ENCODE measurements at places on chromosomes 2 and 18. TPM values are rescaled to one million over a fixed set of nuclear protein-coding genes. Genes with fewer than 3 reads are reported as not detected.
A peak's percentile ranks its signal among the peaks of the same experiment; 100 is the strongest.

DPYSL5 gene
- total RNA-seq: not detected

GAL3ST2 gene
- not detected for total RNA-seq

CD207 gene
- total RNA-seq: 1.1 TPM

DNA sequence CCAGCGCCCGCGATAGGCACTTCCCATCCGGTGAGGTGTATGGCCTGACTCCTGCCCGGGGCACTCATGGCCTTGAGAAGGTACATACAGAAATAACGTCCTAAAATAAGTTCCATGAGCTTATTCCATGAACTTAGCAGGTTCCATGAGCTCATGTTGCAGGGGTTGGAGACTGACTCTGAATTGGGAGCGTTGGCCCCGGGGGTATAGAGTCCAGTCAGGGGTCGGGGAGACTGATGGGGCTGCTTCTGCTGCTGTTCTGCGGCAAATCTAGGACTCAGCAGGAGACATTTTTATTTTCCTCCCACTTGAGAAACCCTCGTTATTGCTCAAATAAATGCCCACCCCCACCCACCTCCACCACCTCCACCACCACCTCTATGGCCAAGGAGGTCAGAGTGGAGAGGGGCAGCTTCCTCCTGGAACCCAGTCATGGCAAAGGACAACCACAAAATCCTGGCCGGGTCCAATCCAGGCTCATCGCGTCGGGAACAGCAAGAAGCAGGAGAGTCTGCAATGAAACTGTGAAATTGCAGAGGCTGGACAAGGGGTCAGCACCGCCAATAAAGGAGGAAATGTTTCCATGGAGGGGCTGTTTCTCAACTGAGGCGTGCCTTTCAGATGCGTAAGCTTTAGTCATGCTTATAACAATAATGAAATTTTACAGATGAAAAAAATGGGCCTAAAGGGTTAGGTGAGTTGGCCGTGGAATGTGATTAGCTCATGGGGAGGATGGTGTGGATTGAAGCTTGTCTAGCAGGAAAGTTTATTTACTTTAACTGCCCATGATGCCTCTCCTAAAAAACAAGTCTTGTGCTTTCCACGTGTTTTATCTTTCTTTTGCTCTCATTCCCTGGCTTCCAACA is 136.6 kb upstream of the ALKAL2 start:
- H3K27me3 ChIP-seq: no peaks in the 10 kb centered on the region
- no peaks in the 10 kb centered on the region for H3K4me1 ChIP-seq
- no peak overlapping the region for H3K27ac ChIP-seq
- DNase-seq: no peak
- H3K36me3 ChIP-seq: no peaks in the 10 kb centered on the region

GRCh38 chr2:125274718-125275117 is 1249.6 kb downstream of the CNTNAP5 start:
- no peak for DNase-seq
- H3K36me3 ChIP-seq: no peaks in the 10 kb centered on the region
- H3K4me1 ChIP-seq: no peaks in the 10 kb centered on the region
- H3K27me3 ChIP-seq: no peaks in the 10 kb centered on the region
- H3K27ac ChIP-seq: no peak overlapping the region

DNA sequence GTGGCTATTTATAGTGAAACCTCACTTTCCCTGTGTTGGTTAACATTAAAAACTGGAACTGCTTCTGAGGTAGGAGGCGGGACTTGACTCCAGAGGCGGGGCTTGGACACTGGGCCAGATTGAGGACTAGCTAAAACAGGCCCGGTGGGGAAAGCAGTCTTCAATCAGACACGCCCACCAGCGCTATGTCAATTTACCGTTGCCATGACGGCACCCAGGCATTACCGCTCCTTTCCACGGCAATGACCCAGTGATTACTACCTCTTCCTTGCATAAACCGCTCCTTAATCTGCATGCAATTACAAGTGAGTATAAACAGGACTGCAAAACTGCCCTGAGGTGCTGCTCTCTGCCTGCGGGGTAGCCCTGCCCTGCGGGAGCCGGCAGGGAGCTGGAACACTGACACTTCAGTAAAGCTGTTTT is 35.3 kb downstream of the LRRFIP1 start:
- H3K27me3 ChIP-seq: no peaks in the 10 kb centered on the region
- peak overlapping the region; percentile 39 for H3K27ac ChIP-seq
- no peaks in the 10 kb centered on the region for H3K36me3 ChIP-seq
- H3K4me3 ChIP-seq: no peak overlapping the region
- peaks cover 10% of the 10 kb centered on the region for H3K4me1 ChIP-seq

GRCh38 chr2:101291973-101292372 is 16.5 kb downstream of the RNF149 start:
- H3K4me3 ChIP-seq: no peak overlapping the region
- H3K27ac ChIP-seq: no peak overlapping the region
- H3K27me3 ChIP-seq: no peaks in the 10 kb centered on the region
- no peak for DNase-seq
- peaks cover 9% of the 10 kb centered on the region for H3K36me3 ChIP-seq

DNA sequence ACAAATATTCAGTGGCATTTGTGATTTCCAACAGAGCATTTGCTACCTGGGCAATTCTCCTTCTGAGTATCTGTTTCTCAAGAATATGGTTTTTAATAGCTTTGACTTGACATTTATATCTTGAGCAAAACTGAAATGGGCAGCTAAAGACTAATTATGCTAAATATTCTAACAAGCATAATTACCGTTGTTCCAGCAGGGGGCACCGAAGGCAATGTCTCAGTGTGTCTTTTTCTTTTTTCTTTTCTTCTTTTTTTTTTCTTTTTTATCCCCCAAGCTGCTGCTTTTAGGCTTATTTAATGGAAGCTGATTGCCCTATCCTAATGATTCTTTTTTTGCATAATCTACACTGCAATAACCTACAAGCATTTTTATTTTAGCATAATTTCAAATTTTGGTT is 138.9 kb upstream of the NABP1 start:
- no peak overlapping the region for H3K4me3 ChIP-seq
- no peaks in the 10 kb centered on the region for H3K27me3 ChIP-seq
- peaks cover under 1% of the 10 kb centered on the region for H3K4me1 ChIP-seq
- no peak for DNase-seq

CFAP65 gene
- not detected for total RNA-seq

ANO7 gene
- total RNA-seq: 2.6 TPM

- H3K4me3 ChIP-seq: no peak overlapping the region
- H3K27ac ChIP-seq: no peak overlapping the region
- H3K4me1 ChIP-seq: no peaks in the 10 kb centered on the region
- peaks cover 6% of the 10 kb centered on the region for H3K27me3 ChIP-seq
Measured at GRCh38 chr2:233905945-233906344, 11.2 kb upstream of the TRPM8 start.

DLX1 gene
- total RNA-seq: 0.41 TPM

HOXD11 gene
- not detected for total RNA-seq

C2orf72 gene
- total RNA-seq: not detected

DNA sequence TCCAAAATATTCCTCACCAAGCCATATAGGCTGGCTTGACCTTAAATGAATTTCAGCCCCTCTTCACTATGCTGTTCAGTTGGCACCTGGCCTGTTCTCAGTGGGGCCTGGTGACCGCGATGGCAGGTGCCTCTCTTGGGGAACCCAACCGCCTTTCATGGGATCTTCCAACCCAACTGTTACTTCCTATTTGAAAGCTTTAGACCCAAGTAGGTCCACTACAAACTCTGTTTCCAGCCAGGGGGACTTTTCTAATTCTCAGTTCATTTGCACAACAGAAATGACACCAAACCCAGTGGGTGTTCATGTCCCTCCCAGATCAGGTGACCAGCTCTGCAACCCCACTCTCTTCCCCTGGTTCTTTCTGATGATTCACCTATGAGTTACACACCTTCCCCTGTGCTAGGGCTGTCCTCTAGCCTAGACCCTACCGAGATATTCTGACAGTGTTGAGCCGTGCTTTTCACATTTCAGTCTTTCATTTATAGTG is 35.6 kb upstream of the NDUFV2 start:
- DNase-seq: no peak
- H3K27ac ChIP-seq: no peak overlapping the region
- H3K27me3 ChIP-seq: no peaks in the 10 kb centered on the region

GRCh38 chr2:132797556-132797955 is 127.6 kb upstream of the LYPD1 start:
- H3K27me3 ChIP-seq: no peaks in the 10 kb centered on the region
- DNase-seq: no peak
- H3K36me3 ChIP-seq: no peaks in the 10 kb centered on the region
- no peak overlapping the region for H3K27ac ChIP-seq
- H3K4me3 ChIP-seq: no peak overlapping the region
- H3K4me1 ChIP-seq: no peaks in the 10 kb centered on the region

GRCh38 chr2:9937968-9938367 is 13.5 kb upstream of the GRHL1 start:
- DNase-seq: no peak
- no peaks in the 10 kb centered on the region for H3K27me3 ChIP-seq
- no peak overlapping the region for H3K4me3 ChIP-seq
- no peak overlapping the region for H3K27ac ChIP-seq
- H3K36me3 ChIP-seq: no peaks in the 10 kb centered on the region
- no peaks in the 10 kb centered on the region for H3K4me1 ChIP-seq

DNA sequence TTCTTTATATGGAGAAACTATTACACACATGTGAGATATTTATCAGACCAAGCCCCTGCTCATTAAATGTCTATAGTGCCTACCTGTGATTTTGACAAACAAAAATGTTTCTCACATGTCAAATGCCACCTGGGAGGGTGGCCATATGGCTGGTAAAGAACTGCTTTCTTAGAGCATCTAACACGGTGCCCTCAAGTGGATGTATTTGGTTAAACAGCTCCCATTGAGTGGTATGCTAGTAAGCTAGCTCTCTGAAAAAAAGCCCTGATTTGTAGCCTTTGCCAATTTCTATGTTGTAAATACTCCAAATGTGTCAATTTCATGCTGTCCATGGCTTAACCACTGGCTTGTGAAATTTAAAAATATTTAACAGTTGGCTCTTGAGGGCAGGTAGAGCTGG is 94.6 kb downstream of the PMAIP1 start:
- no peak overlapping the region for H3K27ac ChIP-seq
- no peak overlapping the region for H3K4me3 ChIP-seq
- no peaks in the 10 kb centered on the region for H3K4me1 ChIP-seq
- no peaks in the 10 kb centered on the region for H3K36me3 ChIP-seq
- no peak for DNase-seq

GRCh38 chr2:143816916-143817315 is 687.7 kb downstream of the ARHGAP15 start:
- H3K36me3 ChIP-seq: no peaks in the 10 kb centered on the region
- H3K4me3 ChIP-seq: no peak overlapping the region
- no peak overlapping the region for H3K27ac ChIP-seq
- H3K27me3 ChIP-seq: no peaks in the 10 kb centered on the region

GRCh38 chr18:63071701-63072141 is 247.8 kb downstream of the BCL2 start:
- DNase-seq: no peak
- H3K27ac ChIP-seq: no peak overlapping the region
- H3K36me3 ChIP-seq: no peaks in the 10 kb centered on the region

MEP1B gene
- not detected for total RNA-seq

GRCh38 chr2:196293751-196294515 is 122.6 kb upstream of the STK17B start:
- H3K36me3 ChIP-seq: no peaks in the 10 kb centered on the region
- DNase-seq: no peak
- H3K4me3 ChIP-seq: no peak overlapping the region
- H3K27ac ChIP-seq: no peak overlapping the region
- H3K27me3 ChIP-seq: no peaks in the 10 kb centered on the region

LRRTM4 gene
- 1.5 TPM for total RNA-seq

GRCh38 chr2:165877565-165878550 is 75.7 kb downstream of the TTC21B start:
- no peaks in the 10 kb centered on the region for H3K4me1 ChIP-seq
- H3K27me3 ChIP-seq: no peaks in the 10 kb centered on the region
- no peak for DNase-seq
- no peaks in the 10 kb centered on the region for H3K36me3 ChIP-seq

DNA sequence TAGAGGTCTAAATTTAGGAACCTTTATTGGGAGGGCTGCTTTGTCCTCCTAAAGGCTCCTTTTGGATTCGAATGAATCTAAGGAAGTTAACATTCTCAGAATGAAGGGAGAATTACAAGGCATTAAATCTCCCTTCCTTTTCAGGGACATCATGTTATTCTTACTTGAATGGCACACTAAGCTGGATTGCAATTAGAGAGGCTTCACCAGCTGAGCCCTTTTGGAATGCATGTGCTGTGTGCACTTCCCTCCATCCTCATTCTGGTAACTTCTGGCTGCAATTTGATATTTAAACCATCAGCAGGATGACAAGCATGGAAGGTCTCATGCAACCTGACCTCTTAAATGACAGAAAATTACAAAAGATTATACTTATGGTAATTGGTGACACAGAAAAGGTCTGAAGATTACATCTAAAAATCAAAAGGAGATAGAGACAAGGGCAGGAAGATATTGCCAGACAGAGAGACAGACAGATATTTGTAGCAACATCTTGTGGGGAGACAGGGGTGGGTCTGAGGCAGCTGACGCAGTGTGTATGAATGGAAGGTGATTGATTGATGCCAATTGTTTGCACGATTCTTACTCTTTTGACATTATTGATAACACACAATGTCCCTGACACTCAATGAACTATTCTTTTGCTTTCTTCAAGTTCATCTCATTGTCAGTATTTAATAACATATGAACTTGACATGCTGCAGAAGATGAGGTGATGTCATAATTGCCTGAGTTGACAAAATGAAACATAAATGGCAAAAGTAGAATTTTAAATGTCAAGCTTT is 570.8 kb upstream of the GYPC start:
- H3K4me3 ChIP-seq: no peak overlapping the region
- no peaks in the 10 kb centered on the region for H3K4me1 ChIP-seq
- H3K27me3 ChIP-seq: no peaks in the 10 kb centered on the region
- no peak for DNase-seq
- no peaks in the 10 kb centered on the region for H3K36me3 ChIP-seq

GRCh38 chr2:60391230-60391629 is 162.2 kb downstream of the BCL11A start:
- no peak overlapping the region for H3K27ac ChIP-seq
- DNase-seq: no peak
- H3K27me3 ChIP-seq: no peaks in the 10 kb centered on the region
- no peak overlapping the region for H3K4me3 ChIP-seq
- no peaks in the 10 kb centered on the region for H3K36me3 ChIP-seq

CEP76 gene
- 2.8 TPM for total RNA-seq
